Calu3 (cell line): ENCODE measurements at places on chromosomes 4 and X.

DNA sequence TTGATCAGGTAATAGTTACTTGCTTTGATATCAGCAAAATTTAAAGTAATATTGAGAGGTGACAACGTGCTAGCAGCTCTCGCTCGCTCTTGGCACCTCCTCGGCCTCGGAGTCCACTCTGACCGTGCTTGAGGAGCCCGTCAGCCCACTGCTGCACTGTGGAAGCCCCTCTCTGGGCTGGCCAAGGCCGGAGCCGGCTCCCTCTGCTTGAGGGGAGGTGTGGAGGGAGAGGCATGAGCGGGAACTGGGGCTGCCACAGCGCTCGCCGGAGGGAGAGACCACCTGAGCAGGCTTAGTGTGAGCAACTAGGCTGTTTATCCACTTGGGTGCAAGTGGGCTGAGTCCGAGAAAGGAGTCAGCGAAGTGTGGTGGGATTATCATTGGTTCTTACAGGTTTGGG, 455.7 kb upstream of the PCDH7 start:
- no peak for DNase-seq

DNA sequence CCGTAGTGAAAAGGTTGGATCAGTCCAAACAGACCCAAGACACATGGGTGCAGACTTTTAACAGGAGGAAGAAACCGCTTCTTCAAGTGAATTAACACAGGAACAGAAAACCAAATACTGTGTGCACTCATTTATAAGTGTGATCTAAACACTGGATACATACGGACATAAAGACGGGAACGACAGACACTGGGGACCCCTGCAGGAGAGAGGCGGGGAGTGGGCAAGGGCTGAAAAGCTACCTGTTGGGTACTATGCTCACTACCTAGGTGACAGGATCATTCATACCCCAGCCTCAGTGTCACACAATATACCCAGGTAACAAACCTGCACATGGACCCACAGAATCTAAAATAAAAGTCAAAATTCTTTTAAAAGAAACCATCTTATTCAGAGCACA, 326.0 kb upstream of the NOCT start:
- DNase-seq: no peak

DNA sequence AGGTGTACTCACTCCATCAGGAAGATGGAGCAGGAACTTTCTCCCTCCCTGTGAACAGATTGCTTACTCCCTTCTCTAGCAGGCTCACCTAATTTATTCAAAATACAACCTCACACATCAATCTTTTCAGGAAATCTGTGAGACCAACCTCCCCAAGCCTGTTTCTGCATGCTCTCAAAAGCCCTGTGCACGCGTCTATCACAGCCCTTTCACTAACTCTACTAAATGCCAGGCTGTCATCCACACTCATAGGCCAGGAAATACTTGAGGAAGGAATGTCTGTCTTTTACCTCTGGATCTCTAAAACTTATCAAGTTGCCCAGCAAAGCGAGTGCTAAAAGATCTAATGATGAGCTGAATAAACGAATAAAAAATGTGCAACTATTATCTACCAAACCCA, 11.2 kb downstream of the CAMK2D start:
- no peak for DNase-seq

- no peak for DNase-seq
Measured at GRCh38 chrX:118350706-118351105, 4.8 kb downstream of the WDR44 start.

DNA sequence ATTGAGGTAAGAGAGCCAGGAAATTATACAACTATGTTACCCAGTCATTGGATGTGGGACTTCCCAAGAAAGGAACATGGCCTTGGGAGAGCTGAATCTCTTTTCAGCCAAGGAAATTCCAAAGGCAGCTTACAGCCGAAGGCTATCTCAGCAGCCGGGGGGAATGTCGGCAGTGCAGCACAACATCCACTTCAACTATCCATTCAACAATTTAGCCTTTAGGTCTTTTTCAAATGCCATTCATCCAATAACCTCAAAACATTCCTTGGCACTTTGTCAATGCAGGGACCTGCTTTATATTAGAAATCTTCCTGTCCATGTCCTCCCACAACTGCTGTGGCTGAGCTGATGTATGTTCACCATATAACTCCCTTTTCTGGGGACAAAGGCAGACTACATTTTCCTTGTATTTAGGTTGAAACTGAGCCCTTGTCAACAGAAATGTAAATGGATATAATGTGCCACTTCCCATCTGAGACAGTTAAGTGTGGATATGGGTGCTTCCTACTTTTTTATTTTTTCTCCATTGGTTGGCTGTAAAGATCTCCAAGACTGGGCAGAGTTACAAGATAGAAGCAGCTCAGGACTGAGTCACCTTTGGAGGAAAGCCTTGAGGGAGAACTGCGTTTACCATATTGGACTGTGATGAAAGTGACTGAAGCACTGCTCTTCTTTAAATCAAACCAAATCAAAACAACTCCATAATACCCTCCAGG, 94.8 kb downstream of the GPRIN3 start:
- no peak for DNase-seq

- no peak for DNase-seq
Measured at GRCh38 chrX:54422168-54422567, 18.0 kb upstream of the TSR2 start.

DNA sequence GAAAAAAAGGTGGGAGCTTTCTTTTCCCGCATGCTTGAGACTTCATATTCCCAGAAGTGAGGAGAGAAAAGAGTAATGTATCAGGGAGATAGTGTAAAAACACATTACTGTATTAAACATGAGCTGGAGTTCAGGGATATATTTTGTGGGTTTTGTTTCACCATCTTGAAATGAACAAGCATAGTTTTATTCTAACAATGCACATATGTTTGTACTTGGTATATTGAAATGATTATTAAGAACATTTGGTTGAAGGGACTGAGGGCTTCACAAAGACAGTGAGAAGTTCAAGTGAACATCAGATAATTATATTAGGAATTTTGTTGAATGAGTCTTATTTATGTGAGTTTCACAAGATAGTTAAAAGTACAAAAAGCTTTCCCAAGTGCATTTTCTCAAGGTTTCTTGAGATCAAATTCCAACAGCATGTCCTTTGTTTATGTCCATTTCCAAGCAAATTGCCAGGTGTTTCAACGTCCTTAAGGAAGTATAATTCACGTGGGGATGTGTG, 368.8 kb downstream of the ANKRD50 start:
- no peak for DNase-seq

- no peak for DNase-seq
Measured at GRCh38 chr4:143575331-143575730, 61.8 kb downstream of the SMARCA5 start.

- DNase-seq: peak; percentile 44
Measured at GRCh38 chr4:156378033-156378665, 424.5 kb upstream of the CTSO start.

DNA sequence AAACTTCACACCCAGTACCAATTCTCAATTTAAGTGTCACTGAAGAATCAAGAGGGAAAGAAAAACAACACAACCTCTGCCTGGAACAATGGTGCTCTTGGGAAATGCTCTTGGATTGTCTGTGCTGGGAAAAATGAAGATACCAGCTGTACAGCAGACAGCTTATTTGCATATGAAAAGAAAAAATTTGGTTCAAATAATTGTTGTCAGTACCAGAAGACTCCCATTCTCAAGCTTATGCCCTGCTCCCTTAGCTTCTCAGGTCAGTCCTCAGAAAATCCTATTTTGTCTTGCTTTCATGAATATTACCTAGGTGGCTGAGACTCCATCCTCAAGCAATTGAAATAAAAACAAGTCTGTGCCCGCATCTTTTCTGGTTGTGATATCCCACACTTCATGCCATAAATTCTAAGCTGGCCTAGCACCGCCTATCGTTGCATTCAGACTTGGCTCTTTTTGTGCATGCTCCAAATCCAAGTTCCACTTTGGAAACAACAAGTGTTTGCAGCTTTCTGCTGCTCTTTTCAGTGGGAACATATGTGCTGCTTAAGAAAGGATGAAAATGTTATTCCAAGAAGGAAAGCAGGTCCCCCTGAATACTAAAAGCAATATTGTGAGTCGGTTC, 431.6 kb downstream of the INPP4B start:
- no peak for DNase-seq

DNA sequence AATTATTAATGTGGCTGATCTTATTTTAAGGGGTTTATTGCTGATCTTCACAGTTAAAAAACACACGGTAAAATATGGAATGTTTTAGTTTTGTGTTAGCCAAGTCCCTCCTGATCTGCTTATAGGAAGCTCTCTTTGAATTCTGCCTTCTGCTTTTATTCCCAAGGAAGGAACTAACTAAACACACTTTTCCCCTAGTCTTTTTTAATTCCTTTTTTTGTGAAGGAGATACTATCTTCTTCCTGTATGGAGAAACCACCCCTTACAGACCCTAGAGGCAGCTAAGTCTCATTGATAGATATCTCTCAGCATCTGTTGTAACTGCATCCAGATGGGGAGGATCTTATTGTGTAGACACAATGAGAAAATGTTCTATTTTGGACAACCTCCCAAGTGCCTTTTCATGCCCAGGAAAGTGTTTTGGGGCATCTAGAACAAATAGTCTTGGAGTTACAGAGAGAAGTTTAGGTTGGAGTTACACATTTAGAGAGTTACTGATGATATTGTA, 64.4 kb downstream of the AFF1 start:
- DNase-seq: no peak

- no peak for DNase-seq
Measured at GRCh38 chrX:110341189-110342035, 17.2 kb upstream of the RTL9 start.

GRCh38 chr4:1573830-1574459, 110.2 kb downstream of the FAM53A start:
- no peak for DNase-seq

- no peak for DNase-seq
Measured at GRCh38 chr4:75745161-75745560, 20.8 kb downstream of the USO1 start.

DNA sequence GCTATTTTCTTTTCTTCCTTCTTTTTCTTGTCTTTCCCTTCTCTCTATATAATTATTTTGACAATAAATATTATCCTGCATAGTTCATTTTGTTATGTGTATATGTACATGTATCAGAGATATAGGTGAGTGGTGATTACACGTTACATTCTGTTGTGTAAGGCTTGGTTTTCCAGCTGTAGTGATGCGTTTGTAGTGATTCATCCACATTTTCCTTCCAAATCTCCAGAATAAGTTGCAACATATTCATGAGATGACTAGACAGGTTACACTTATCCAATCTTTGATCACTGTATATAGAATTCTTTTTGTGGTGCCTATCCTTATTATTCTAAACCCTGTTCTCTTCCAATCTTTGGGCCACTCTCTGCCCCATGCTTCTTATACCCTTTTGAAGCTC, 540.2 kb downstream of the GBA3 start:
- no peak for DNase-seq

- no peak for DNase-seq
Measured at GRCh38 chr4:158664806-158665205, 6.9 kb downstream of the C4orf46 start.

GRCh38 chrX:18075603-18076002, 145.1 kb downstream of the BEND2 start:
- no peak for DNase-seq

DNA sequence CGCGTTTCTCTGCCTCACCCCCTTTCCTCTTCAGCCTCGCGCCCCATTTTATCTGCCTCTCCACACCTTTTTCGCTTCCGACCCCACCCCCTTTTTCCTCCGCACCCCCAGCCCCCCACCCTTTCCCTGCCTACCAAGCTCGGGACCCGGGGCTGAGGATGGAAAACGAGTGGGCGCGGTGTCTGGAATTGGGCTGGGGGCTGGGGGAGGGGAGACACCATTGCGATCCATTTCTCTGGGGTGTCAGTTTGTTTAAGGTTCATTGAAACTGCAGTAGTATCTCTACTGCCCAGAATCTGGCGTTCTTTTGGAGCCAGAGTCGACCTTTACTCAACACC, 707 bp downstream of the SLC9A6 start:
- no peak for DNase-seq

DNA sequence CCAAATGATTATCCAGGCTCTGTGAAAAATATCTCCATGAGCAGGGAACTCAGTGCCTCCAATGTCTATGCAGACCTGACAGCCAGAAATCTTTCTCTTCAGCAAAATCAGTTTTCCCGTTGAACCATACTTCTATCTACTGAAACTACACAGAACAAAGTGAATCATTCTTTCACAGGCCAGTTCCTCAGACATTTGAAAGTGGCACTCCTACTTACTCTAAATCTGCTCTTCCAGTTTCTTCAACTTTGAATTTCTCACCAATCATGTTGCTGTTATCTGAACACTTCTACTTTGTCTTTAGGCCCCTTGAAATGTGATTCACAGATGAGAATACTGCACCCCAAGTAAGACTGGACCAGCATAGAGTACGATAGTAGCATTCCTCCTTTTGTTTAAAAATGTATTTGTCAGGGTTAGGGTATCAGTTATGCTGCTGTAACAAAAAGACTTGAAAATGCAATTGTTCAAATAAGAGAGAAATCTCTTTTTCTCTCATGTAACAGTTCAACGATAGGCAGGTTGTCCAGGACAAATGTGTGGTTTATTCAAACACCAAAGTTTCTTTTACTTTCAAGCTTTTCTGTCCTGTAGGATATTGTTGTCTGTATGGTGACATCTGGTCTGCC, 210.6 kb upstream of the KLF3 start:
- no peak for DNase-seq
